ENCODE measurements at places on chromosomes 3 and 15.
A peak's percentile ranks its signal among the peaks of the same experiment; 100 is the strongest.

DNA sequence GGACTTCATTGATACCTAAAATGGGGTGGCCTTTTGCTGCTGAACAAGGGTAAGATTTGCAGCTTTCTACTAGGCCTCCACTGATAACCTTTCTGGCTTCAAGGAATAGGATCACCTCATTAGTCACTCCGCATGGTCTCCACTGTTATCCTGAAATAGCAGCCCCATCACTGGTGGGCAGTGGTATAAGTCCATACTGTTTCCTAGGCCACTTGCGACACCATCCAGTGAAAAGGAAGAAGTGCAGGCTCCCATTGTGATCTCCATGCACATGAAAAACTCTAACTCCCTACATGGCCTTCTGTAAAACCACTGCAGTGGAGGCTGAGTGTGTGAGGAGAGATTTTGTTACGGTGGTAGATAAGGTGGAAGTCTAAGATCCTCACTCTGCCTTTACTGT is 1455.9 kb downstream of the SI start:
- no peak for DNase-seq

GRCh38 chr15:76663529-76663928 is 241.6 kb downstream of the SCAPER start:
- no peak for DNase-seq

GRCh38 chr15:67047149-67047661 is 18.2 kb upstream of the SMAD3 start:
- DNase-seq: no peak

DNA sequence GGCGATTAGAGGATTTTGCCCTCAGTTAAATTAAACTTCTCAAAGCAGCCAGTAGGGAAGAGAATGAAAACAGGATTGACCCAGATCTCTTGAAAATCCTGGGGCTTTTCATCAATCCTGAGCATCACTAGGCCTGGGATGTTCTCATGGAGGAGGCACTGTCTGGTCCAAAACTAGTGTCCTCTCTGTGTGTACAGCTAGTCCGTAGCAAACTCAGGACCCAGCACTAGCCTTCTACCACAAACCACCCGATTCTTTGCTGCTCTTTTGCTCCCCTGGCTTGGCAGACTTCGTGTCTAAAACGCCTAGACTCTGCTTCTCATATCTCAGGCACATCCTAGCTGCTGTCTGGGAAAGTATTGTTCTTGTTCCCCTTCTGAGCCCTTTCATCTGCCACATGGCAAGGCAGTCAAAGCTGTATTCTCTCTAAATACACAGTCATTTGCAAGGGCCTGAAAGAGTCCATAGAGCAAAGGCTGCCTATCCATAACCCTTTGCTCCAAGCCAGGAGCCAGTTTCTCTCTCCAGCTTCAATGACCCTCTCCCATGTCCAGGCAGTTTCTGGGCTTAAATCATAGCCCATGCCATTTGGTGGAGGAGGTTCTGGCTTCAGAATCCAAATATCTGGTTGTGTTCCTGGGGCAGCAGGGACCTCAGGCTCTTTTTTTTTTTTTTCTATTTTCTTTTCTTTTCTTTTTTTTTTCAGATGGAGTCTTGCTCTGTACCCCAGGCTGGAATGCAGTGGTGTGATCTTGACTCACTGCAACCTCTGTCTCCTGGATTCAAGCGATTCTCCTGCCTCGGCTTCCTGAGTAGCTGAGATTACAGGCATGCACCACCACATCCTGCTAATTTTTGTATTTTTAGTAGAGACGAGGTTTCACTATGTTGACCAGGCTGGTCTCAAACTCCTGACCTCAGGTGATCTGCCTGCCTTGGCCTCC is 52.4 kb downstream of the CDC25A start:
- DNase-seq: no peak

DNA sequence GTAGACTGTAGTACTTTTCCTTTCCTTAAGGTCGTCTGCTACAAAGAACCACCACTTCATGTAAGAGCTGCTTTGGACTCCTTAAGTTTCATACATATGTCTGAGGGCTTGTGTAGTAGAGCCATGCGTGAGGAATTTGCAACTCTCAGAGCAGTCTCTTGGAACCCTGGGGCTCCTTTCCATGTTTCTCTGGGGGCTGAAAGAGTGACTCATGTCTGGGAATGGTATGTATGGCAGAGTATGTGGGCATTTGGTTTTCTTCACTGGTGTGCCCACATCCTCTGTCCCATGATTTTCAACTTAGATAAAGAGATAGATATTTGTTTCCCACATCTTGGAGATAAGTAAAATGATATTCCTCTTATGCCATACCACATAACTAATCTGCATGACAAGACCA is 20.6 kb upstream of the RBM5 start:
- DNase-seq: no peak

GRCh38 chr15:66919421-66919820 is 146.0 kb upstream of the SMAD3 start:
- no peak for DNase-seq

DNA sequence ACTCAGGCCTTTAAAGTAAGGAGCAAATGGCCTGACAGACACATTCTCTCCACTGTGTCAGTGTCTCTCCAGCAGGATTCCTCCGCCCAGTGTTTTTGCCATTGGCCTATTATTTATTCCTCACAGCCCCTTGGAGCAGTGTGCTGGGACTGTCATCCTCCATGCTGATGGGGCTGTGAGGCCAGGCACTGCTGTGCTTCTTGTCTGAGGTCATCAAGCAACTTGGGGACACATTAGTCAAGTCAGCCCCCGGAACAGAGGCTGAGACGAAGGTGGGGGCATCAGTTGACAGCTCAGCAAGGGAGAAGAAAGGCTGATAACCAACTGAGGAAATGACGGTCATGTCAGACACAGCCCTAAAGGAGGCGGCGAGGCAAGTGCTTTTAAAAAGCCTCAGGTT is 67.4 kb downstream of the XXYLT1 start:
- no peak for DNase-seq

DNA sequence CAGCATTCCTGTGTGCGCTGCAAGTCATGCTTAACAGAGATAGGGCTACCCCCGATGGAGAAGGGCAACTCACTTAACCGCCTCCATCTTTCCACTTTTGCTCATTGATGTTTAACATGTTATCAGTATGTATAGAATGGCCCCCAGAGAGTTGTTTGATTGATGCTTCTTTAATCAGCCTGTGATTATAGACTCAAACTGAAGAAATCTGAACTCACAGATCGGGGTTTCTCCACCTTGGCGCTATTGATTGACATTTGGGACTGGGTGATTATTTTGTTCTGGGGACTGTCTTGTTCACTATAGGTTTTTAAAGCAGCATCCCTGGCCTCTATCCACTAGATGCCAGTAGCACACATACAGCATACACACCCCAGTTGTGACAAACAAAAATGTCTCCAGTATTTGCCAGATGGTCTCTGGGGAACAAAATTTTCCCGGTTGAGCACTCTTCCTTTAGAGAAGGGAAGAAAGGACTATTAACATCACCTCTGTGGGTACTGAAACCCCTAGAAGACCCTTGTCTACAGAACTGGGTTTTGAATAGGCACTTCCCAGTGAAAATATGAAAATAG is 54.4 kb downstream of the LARS2 start:
- DNase-seq: no peak

DNA sequence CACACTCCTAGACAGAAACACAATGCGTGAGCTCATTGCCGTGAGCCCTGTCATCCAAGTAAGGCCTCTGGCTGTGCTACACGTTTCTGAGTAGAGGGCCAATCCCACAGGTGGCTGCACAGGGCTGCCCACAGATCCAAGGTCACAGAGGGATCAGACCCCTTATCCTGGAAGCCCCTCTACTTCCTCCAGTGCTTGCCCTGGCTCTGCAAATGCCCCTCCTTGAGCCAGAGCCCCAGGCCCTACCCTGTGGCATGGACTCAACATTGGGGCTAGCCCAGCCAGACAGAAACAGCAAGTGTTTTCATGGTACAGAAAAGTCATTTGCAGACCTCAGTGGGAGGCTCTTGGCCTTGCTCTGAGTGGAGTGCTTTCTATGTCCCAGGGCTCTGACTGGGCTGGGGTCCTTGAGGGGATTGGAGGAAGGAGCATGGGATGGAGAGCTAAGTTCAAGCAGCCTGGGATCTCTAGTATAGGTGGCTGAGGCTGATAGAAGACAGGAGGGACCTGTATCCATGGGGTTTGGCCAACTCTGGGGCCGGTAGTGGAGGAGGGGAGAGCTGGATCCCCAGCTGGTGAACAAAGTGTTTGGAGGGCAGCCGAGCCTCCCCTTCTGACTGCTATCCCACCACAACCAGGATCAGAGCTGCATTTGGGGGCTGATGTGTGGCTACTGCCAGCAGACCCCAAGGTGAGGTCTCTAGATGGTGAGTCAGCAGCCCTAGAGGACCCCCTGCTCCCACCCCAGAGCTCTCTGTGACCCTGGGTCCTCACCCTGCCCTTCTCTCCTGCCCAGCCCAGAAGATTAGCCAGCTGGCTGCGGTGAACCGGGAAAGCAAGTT is 38.7 kb downstream of the GOLGA6A start:
- no peak for DNase-seq

GRCh38 chr3:152835601-152836102 is 721 bp downstream of the P2RY1 start:
- DNase-seq: no peak

GRCh38 chr15:87343966-87344365 is 912.6 kb downstream of the NTRK3 start:
- DNase-seq: no peak

- DNase-seq: peak; percentile 13
Observed at GRCh38 chr3:145776782-145777408, 384.1 kb downstream of the PLOD2 start.

GRCh38 chr15:68466876-68467275 is 34.9 kb upstream of the ITGA11 start:
- no peak for DNase-seq

- DNase-seq: peak; percentile 77
Observed at GRCh38 chr15:44662478-44663409, 718 bp downstream of the SPG11 start.

- DNase-seq: no peak
Observed at GRCh38 chr3:110933821-110934426, 137.7 kb upstream of the NECTIN3 start.

GRCh38 chr3:14512942-14513327 is 27.2 kb downstream of the GRIP2 start:
- DNase-seq: no peak

- no peak for DNase-seq
Observed at GRCh38 chr15:45585069-45585791, 1.9 kb upstream of the BLOC1S6 start.

DNA sequence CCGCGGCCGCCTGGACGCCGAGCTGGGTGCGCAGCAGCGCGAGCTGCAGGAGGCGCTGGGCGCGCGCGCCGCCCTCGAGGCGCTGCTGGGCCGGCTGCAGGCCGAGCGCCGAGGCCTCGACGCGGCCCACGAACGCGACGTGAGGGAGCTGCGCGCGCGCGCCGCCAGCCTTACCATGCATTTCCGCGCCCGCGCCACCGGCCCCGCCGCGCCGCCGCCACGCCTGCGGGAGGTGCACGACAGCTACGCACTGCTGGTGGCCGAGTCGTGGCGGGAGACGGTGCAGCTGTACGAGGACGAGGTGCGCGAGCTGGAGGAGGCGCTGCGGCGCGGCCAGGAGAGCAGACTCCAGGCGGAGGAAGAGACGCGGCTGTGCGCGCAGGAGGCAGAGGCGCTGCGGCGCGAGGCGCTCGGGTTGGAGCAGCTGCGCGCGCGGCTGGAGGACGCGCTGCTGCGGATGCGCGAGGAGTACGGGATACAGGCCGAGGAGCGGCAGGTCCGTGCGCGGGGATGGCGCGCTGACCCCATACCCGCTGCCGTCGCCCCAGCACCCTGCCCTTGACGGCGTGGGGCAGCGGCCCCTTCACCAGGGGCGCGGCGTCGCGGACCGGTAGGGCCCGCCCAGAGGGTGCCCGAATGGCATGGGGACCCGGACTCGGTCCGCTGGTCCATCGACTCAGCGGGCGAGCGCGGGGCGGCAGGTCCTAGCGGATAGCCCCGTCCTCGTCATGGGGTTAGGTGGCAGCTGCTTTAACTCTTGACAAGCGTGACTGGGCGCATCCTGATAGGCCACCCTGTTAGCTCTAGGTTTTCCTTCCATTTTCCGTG is 848 bp downstream of the SYNM start:
- peak; percentile 71 for DNase-seq

DNA sequence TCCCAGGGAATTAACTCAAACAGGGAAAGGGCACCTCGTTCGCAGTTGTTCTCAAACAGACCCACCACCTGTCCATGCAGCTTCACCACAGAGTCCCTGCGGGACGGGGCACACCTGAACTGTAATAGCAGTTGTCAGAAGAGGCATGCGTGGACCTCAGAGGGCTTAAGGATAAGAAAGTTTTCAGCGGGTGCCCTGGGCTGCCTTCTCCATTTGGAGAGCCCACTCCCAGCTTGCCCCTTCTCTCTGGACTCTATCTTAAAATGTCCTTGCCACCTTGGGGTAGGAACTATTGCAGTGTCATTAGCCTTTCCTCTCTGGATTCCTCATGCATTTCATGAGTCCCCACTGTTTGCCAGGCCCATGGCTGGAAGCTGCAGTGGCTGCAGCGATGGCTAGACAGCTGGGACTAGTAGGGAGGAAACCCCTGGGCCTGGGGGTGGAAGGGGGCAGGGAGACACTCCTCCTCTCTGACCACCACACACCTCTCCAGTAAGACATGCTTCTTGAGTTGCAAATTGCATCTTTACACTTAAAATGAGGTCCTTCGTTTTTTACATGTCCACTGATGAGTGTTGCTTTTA is 33.5 kb downstream of the PDIA5 start:
- DNase-seq: no peak

GRCh38 chr3:129235344-129235917 is 14.0 kb upstream of the COPG1 start:
- no peak for DNase-seq

DNA sequence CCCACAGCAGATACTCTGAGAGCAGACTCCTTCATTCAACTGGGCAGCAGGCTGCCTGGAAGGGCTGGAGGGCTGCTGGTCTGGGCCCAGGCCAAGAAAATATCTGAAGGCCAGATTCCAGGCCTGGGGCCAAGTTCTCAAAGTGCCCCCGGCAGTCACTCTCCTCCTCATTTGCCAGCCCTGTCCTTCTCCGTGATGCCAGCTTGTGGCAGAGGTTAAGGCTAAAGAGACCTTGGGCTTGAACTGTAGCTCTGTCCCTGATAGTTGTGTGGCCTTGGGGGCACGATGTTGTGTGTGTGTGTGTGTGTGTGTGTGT is 39.0 kb downstream of the FAM3D start:
- no peak for DNase-seq

GRCh38 chr3:74722211-74722610 is 107.8 kb upstream of the CNTN3 start:
- no peak for DNase-seq

DNA sequence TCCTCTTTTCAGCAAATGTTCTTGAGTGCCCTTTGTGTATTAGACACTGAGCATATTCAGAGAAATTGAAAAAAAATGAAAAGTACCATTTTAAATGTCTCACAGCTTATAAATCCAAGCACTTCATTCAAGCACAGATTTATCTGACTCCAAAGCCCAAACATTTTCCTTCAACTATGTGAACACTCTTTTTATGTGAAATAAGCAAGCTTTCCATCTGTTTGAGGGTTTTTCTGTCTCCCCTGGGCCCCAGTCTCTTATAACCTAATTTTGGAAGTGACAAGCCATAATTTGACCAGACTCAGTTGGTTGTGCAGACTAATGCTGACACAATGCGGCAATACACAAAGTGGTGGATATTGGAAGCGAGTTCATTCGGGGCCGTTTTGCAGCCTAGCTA is 170.3 kb downstream of the CNTN6 start:
- no peak for DNase-seq
